NCI-H1417 (cell line): ENCODE measurements at places on chromosomes 3 and 15.

DNA sequence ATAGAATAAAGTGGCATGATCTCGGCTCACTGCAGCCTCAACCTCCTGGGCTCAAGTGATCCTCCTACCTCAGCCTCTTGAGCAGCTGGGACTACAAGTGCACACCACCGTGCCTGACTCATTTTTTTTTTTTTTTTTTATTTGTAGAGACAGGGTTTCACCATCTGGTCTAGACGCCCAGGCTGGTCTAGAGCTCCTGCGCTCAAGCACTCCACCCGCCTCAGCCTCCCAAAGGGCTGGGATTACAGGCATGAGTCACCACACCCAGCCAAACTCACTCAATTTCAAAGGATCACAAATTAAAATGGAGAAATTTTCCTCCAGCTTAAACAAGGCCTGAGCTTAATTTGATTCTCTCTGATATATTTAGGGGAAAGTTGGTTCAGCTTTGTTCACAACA is 27.3 kb upstream of the NMB start:
- no peak for DNase-seq

DNA sequence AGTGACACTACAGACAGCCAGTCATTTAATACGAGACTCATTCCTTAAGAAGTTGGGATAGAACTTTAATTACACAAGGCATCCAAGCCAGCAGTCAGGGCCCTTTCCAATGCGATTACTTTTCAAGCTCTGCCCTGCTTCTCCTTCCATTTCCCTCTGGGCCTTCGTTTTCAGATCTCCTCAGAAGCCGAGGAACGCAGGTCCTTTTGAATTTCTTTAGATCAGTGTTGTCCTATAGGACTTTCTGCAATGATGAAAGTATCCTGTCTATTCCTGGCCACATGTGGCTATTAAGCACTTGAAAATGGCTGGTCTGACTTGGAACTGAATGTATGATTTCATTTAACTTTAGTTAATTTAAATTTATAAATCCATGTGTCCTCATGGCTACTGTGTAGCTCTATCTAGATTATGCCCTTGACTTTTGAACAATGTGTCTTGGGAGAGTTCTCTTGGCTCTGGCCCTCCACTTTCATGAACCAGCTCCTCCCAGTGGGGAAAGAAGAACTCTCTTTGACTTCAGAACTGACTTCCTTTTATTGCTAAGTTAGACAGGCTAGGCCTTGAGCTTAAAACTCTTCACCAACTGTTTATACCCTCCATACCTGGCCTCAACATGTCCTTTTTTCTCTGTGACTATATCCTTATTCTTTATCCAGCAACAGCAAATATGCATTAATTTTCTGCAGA is 22.6 kb downstream of the TGFBR2 start:
- no peak for DNase-seq

DNA sequence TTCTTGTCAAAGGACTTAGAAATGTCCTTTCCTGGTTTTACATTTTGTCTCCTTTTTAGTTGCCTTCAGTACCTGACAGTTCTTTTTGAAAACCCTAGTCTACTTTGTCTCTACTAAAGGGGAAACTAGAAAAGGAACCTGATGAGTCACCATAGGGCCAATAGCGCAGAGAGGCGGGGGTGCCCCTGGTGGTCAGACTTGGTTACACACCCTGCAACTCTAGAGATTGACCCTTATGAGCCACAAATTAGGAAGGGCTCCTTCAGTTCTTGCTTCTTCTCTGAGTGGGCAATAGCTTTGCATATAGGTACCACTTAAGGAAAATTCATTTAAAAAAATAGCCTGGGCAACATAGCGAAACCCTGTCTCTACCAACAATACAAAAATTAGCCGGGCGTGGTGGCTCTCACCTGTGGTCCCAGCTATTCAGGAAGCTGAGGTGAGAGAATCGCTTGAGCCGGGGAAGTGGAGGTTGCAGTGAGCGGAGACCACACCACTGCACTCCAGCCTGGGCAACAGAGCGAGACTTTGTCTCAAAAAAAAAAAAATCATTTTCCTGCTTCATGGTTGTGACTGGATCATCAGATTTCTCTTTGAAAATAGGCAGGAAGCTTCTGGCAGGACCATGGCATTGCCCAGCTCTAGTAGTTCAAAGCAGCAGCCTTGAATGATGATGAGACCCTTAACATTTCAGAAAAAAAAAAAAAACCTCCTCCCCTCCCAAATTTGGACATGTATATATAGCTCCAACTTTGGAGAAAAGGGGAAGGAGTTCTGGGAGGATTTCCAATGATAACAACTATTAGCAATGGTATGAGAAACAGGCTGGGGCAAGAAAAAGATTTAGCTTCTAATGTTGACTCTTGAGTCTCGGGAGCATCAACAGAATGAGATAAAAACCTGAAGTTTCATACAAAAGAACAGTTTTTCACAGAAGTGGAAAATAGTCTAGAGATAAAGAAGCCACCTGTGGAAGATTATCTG is 45.2 kb upstream of the RASA2 start:
- DNase-seq: no peak

DNA sequence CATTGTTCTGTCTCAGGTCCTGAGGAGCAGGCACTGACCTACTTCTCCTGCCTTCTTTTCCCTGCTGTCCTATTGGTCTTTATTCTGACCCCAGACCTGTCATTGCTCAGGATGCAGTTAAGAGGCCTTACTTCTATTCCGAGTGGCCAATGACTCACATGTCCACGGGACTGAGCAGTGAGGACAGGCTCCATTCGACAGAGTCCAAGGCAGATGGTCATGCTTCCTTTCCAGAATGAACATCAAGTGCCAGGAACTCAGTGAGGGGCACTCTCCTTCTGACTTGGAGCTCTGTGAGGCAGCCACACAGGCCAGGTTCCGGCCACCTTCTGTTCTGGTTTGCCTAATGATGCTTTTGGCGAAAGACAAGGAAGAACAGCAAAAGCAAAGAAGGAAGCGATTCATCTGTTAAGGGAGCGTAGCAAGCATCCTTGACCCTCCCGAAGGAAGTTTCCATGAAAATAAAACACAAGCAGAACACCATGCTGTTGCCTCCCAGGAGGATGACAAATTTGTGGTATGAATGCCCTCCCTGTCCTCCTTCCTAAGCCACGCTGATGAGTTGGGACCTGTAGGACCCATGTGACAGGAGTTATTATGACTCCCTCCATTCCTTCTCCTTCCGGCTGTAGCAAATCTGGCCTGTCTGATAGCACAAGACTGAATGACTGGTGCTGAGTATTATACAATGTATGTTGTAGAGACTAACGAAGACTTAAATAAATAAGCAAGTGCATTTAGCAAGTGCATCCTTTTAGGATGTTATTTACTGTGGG is 14.4 kb upstream of the TPRG1 start:
- no peak for DNase-seq
